Bone marrow (tissue), 2 donors: ENCODE measurements at places on chromosomes 7 and 10.

DNA sequence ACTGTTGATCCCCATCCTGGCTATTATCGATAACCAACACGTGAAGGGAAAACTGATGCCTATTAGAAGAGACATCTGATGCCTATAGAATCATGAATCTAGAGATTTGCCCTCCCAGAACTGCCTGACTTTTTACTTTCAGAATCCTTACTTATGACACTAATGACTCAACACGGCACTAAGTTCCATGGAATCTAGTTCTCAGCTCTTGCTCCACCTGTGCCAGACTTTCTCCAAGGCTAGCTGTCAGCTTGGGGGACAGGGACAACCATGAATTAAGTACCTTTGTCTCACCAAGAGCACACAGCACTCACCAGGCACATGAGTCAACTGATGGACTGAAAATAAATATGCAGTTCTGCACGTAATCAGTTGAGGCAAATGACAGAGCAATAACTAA is 184.2 kb downstream of the FRMD4A start:
- DNase-seq, result no peak

DNA sequence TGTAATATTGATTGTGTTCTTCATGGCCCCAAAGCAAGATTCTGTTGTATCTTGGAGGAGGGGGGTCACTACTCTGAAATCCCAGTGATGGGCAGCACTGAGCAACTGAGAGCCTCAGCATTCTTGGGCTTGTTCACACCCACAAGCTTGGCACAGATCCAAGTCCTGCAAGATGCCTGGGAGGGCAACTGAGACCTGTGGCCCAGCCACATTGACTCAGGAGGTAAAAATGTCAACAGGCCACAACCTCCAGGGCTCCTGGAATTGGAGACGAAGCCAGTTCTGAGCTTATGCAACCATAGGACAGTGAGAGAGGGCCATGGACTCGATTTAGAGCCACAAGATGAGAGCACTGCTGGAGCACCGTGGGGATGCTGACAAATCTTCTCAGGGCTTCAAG is 3.1 kb upstream of the DOCK1 start:
- DNase-seq, result no peak

DNA sequence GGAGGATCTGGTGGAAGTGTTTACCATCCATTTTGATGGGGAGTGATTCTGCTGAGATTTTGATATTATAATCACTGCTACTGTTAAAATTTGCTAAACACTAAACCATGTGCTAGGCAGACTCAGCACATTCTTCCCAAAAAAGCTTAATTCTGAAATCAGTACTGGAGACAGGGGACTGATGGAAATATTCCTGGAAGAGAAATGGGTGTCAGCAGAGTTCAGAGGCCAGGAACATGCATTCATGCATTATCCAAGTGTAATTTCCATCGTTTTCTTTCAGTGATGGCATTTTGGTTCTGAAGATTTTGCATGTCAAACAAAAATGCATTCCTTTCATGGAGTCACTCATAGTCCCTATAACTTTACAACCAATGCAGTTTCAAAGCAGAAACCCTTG is 79.0 kb downstream of the CDCA7L start:
- no peak for DNase-seq

DNA sequence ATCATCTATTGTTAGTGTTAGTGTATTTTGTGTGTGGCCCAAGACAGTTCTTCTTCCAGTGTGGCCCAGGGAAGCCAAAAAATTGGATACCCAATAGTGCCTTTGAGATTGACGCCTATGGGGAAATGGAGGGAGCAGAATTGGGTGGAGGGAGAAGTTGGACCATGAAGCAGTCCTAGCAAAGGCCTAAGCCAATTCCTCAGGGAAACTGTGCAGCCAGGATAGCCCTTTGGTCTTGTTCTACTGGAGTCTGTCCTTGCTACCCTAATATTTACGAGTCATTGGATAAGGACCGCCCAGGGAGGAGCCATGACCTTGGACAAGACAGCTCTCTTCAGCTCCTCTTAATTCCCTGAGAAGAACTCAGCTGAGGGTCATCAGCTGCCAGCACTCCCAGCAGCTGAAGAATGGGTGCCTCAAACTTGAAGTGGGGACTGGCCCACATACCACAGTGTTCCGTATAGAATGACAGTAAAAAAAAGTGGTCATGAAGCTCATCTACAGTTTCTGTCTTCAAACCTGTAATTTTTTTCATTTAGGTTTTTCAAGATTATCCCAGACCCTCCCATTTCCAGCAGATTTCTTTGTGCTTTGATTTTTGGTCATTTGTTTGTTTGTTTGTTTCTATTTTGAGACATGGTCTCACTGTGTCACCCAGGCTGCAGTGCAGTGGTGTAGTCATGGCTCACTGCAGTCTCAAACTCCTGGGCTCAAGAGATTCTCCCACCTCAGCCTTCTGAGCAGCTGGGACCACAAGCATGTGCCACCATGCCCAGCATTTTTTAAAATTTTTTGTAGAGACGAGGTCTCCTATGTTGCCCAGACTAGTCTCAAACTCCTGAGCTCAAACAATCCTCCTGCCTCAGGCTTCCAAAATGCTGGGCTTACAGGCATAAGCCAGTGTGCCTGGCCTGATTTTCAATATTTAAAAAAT is 81.2 kb downstream of the C1GALT1 start:
- DNase-seq, result no peak

DNA sequence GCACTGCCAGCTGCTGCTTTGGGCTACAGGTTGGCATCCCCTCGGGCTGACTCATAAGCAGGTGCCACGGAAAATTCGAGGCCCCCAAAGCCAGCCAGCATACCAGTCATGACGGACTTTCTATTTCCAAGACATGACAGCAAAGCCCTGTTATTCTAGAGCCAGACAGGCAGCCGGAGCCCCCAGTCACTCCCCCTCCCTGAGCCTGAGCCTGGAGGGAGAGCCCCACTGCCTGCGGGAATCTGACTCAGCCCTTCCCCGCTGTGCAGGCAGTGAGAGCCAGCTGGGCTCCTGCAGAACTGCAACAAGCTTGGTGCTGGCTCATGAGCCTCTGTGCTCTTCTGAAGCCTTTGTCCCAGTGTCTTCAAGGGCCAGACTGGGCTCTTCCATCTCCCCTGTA is 15.8 kb downstream of the BTBD16 start:
- no peak for DNase-seq

GRCh38 chr7:5666361-5666760 is 115.1 kb downstream of the RNF216 start:
- no peak for DNase-seq

DNA sequence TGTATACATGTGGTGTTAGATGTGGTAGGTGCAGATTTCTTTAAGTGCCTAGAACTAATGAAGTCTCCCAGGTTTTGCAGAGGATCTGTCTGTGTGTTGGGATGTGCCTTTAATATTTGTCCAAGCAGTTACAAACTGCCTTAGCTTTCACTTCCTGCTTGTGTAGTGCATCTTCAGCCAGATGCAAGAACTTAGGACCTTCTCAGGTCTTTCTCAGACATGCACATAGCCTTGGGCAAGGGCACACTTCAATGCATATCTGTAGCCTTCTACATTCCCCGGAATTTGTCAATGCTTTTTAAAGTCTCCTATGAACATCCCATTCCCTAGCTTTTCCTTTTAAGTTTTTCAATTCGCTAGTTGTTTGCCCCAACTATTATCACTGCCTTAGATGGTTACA is 47.2 kb upstream of the SLC39A12 start:
- DNase-seq, result no peak

DNA sequence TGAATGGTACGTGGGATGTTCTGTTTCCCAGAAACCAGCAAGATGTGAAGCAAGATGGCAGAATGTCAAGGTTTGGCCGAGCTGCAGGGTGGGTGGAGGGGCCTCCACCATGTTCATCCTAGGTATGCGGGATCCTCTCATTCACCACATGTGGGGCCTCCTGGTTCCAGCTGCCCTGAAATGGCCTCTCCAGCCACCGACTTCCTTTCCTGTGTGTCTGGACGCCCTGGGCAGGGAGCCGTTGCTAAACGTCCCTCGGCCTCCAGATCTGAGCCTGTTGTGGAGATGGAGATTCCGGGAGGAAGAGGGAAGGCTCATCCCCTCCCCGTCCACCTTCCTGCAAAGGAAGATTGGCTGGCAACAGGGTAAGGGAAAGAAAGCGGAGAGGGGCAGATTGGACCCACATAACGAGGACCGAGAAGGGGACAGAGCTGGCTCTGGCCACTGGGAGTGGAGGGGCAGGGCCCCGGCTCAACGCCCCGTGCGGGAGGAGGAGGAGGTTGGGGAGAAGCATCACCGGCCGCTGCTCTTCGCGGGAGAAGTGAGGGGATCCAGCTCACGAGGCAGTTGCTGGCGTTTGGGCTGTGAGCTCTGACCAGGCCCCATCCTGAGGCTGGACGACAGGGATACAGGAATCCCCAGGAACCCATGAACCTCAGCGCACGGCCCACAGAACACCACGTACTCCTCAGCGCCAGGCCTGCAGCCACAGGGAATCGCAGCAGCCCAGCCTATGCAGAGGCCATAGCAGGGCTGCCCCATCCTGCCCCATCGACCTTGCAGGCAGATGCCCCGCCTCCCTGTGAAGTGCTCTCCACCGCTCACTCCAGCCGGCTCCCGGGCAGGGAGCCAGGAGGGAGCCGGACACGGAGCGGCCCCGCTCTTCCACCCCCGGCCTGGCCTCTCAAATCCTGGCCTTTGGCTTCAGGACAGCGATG is 98.3 kb downstream of the FOXL3 start:
- DNase-seq, result no peak

DNA sequence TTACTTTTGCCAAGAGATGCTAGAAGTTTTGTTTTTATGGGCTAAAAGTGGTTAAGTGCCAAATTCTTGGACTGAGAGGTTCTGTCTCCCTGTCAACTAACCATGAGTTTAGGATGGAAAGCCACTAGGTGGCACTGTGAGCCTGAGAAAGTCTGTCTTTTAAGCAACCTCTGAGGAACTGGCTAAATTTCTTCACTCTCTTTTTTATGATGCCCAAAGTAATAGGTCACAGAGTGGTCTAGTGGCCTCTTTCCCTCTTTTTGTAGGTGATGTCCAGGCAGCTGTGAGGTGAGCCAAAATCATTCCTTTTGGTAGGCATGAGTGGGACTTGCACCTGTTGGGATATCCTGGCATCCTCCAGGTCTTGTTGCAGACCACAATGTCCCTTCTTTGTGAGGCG is 56.8 kb downstream of the SND1 start:
- peak; percentile 80 for DNase-seq

GRCh38 chr10:80436446-80437098 is 17.5 kb upstream of the TSPAN14 start:
- DNase-seq, result no peak

GRCh38 chr7:102120666-102121195 is 165.9 kb upstream of the SH2B2 start:
- no peak for DNase-seq

DNA sequence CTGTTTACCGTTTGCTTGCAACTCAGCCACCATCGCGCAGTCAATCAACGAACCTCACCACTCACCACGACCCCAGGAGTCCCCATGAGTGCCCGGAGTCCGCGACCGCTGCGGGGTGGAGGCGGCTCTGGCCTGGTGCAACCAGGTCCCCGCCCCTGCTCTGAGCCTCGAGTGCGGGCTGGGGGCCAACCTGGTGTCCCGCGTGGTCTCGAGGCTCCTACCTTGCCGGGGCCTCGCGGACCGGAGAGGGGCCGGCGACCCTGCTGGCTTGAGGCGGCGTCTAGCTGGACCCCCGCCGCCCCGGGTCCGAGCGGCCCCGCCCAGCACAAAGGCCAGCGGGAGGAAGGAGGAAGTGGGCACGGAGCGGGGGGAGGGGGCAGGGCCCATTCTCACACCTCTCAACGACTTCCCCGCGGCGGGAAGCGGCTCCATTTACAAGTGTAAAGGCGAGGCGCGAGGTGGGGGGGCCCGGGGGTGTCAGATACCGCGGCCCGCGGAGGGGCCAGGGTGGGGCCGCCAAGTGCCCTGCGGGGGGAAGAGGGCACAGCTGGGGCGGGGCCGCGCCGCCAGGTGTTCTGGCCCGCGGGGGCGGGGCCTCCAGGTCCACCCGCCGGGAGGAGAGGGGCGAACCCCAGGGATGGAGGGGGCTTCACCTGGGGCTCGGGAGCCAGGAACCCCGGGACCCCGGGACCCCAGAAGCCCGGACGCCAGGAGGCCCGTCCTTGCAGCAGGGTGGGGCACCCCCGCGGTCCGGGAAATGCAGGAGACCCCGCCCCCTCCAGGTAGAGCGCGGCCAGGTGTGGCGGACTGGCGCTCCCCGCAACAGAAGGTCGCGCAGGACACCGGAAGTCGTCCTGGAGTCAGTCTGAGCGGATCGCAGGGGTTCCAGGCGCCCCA is 8.6 kb downstream of the CTBP2 start:
- no peak for DNase-seq

GRCh38 chr10:113713640-113713982 is 33.9 kb downstream of the CASP7 start:
- DNase-seq, result no peak

DNA sequence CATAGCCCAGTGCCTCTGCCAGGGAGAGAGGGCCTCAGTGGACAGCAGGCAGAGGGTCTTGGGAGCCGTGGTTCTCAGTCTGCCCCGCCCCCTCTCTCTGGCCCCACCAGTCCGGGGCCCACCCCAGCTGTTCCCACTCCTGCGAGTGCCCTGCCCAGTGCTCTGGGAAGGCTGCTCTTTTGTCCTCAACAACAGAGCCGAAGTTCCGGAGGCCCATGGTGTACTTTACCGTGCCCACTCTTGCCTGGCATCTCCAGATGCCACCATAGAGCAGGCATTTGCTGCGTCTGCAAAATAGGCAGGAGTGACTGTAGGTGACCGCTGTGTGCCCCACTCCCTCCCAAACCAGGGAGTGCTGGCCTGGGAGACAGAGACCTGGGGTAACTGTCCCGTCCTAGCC is 29.3 kb upstream of the PCBD1 start:
- DNase-seq, result no peak
